MCF 10A (cell line): ENCODE measurements at places on chromosomes 13 and 19. TPM values are rescaled to one million over a fixed set of nuclear protein-coding genes. Genes with fewer than 3 reads are reported as not detected.

DNA sequence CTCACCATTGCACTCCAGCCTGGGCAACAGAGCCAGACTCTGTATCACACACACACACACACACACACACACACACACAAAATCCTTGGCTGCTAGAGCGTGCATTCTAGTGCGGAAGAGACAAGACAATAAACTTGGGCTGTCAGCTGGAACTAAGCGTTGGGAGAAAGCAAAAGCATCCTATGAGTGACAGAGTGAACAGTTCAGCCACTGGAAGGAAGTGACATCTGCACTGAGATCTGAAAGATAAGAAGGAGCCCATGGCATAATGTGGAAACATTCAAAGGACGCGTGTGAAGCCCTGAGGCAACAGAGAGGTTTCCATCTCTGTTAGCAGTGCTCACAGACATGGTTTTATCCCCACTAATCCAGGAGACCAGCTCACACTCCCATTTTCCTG is 3.5 kb upstream of the SLC1A5 start:
- no peak for DNase-seq
- no peaks in the 10 kb centered on the region for H3K27me3 ChIP-seq
- peaks cover 6% of the 10 kb centered on the region for H3K36me3 ChIP-seq
- peaks cover 5% of the 10 kb centered on the region for H3K4me1 ChIP-seq
- no peak overlapping the region for H3K4me3 ChIP-seq

- H3K27ac ChIP-seq: no peak overlapping the region
- H3K27me3 ChIP-seq: no peaks in the 10 kb centered on the region
- DNase-seq: peak; percentile 24
- no peaks in the 10 kb centered on the region for H3K4me1 ChIP-seq
- H3K36me3 ChIP-seq: no peaks in the 10 kb centered on the region
Observed at GRCh38 chr13:106599875-106600797, 32.2 kb upstream of the ARGLU1 start.

GRCh38 chr13:79966493-79966895 is 374.4 kb downstream of the SPRY2 start:
- H3K36me3 ChIP-seq: no peaks in the 10 kb centered on the region
- H3K27ac ChIP-seq: no peak overlapping the region
- H3K4me3 ChIP-seq: no peak overlapping the region
- DNase-seq: peak; percentile 38
- no peaks in the 10 kb centered on the region for H3K27me3 ChIP-seq
- peaks cover 8% of the 10 kb centered on the region for H3K4me1 ChIP-seq

- no peak overlapping the region for H3K27ac ChIP-seq
- H3K4me3 ChIP-seq: no peak overlapping the region
- no peaks in the 10 kb centered on the region for H3K27me3 ChIP-seq
Observed at GRCh38 chr19:49340865-49341718, 5.9 kb downstream of the CD37 start.

GRCh38 chr19:21109116-21109515 is 27.1 kb downstream of the ZNF714 start:
- no peaks in the 10 kb centered on the region for H3K27me3 ChIP-seq
- no peak overlapping the region for H3K27ac ChIP-seq
- H3K36me3 ChIP-seq: peaks cover 48% of the 10 kb centered on the region
- no peaks in the 10 kb centered on the region for H3K4me1 ChIP-seq
- H3K4me3 ChIP-seq: no peak overlapping the region

- no peak overlapping the region for H3K27ac ChIP-seq
- no peaks in the 10 kb centered on the region for H3K27me3 ChIP-seq
- no peaks in the 10 kb centered on the region for H3K4me1 ChIP-seq
- DNase-seq: no peak
- H3K4me3 ChIP-seq: no peak overlapping the region
Observed at GRCh38 chr13:45300190-45300985, 40.6 kb downstream of the TPT1 start.

DNA sequence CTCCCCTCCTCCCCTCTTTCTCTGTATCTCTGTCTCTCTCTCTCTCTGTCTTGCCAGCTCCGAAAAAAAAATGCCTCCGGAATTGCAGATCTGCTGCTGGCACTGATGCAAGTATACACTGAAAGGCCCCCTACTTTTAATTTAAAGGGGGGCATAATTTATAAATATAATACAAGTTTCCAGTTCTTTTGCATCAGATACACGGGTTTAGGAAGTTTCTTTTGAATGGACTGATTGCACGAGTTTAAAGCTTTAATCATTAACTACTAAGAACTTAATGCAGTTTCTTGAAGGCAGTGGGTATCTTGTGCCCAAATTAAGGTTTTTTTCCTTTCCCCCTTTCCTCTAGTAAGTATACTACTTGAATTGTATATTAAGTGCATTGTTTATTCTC is 1.4 kb downstream of the FGF9 start:
- no peaks in the 10 kb centered on the region for H3K4me1 ChIP-seq
- DNase-seq: no peak
- no peak overlapping the region for H3K27ac ChIP-seq
- H3K27me3 ChIP-seq: peaks cover 16% of the 10 kb centered on the region
- no peaks in the 10 kb centered on the region for H3K36me3 ChIP-seq

Gene NLRP12
- total RNA-seq: not detected in 2 replicates

Gene TMIGD2
- total RNA-seq: not detected in 2 replicates
